ENCODE measurements at places on chromosomes 5 and 9.

GRCh38 chr9:92247296-92247695 is 46.2 kb downstream of the IARS1 start:
- no peak for DNase-seq

- no peak for DNase-seq
Measured at GRCh38 chr9:108445431-108446071, 410.2 kb downstream of the ACTL7B start.

GRCh38 chr5:83509540-83509939 is 38.0 kb downstream of the VCAN start:
- DNase-seq, result no peak

GRCh38 chr9:13787234-13787833 is 507.8 kb upstream of the MPDZ start:
- DNase-seq, result no peak

GRCh38 chr5:44740660-44741059 is 68.1 kb upstream of the MRPS30 start:
- DNase-seq, result no peak

DNA sequence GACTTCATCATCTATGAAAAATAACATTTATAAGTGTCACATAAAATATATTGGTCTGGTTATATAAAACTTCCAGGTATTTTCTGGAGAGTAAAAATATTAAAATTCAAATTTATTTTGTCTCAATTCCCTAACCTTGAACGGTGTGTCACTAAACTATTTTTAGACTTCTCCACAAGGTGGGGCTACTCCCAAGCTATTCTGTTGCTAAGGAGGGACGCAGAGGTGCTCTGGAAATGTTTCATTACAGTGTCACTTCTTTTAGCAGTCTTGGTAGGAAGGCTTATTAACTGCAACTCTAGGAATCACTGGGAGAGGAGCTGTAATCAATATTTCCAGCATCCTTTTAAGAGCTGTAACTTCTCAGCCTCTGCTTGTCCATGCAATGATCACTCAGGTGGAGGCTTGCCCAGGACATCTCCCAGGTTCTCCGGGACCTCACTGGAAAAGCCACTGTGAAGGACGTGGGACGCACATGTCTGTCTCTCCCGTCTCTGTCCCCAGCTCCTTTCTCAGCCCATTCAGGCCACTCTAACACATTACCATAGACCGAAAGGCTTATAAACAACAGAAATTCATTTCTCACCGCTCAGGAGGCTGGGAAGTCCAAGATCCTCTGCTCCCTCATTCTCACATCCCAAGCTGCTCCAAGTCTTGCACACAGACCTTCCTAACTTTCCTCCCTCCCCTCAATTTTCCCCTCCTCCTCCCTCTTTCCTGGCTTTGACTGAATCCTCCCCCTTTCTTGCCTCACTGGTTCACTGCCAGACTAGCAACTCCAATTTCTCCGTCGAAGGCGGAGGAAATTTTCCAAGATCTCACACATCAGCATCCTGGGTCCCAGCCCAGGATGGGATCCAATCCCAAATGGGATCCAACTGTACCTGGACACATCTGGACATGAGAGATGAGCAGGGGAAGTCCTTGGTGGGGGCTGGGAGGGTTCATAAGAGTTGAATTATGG is 32.7 kb upstream of the DNAH5 start:
- no peak for DNase-seq

- no peak for DNase-seq
Measured at GRCh38 chr9:135217836-135218235, 130.4 kb downstream of the OLFM1 start.

GRCh38 chr9:4308482-4308881 is 8.6 kb upstream of the GLIS3 start:
- no peak for DNase-seq

- no peak for DNase-seq
Measured at GRCh38 chr5:91121347-91121993, 261.6 kb downstream of the ARRDC3 start.

- no peak for DNase-seq
Measured at GRCh38 chr9:134592819-134593200, 48.8 kb upstream of the COL5A1 start.

DNA sequence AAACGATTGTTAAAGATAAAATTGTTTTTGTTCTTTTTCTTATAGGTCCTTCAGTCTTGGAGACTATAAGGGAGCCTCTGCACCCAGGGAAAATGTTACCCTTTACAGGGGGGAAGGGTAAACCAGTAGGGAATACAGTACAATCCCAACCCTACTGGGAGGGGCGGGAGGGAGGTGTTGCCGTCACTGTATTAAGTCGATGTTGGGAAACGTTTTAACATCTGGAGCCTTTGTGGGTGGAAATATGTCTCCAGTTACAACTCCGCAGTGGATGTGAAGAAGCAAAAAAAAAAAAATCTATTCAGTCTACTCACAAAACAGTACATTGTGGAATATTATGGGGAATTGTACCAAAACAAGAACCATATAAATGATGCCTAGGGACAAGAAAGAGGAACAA is 47.2 kb upstream of the FCHO2 start:
- DNase-seq, result no peak

GRCh38 chr9:134658378-134658955 is 16.9 kb downstream of the COL5A1 start:
- DNase-seq, result no peak

DNA sequence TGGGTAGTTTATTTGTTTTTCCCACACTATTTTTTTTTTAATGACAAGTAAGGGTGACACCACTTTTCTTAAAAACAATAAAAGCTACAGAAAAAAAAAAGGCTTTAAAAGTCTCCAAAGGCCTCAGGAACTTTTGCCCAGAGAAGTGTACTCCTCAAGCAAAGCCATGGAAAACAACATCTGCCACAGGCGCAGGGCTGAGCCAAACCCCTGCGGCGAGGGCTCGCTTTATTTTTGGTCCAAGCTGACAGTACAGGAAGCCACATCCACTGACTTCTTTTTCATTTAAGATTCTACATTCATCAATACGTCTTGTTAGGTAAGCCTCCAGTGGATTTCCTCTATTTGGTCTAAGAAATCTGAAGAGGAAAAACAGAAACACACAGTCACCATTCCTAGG is 51.9 kb upstream of the IFNK start:
- no peak for DNase-seq

DNA sequence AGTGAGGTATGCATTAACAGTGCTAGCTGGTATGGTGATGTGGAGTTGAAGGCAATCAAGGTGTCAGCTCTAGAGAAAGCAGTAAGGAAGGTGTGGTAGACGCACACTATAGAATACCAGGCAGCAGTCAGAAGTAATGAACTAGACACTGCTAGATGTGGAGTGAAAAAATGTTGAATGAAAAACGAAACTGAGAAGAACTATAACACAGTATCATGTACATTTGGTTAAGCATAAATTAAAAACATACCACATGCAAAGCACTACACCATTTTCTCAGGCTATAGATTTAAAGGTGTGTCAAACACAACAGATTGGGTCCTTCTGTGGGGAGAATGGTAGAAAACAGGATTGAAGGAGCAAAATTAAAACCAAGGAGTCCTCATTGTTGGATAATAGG is 15.4 kb downstream of the ZNF622 start:
- no peak for DNase-seq

- DNase-seq, result no peak
Measured at GRCh38 chr9:74645007-74645639, 148.0 kb downstream of the RORB start.

DNA sequence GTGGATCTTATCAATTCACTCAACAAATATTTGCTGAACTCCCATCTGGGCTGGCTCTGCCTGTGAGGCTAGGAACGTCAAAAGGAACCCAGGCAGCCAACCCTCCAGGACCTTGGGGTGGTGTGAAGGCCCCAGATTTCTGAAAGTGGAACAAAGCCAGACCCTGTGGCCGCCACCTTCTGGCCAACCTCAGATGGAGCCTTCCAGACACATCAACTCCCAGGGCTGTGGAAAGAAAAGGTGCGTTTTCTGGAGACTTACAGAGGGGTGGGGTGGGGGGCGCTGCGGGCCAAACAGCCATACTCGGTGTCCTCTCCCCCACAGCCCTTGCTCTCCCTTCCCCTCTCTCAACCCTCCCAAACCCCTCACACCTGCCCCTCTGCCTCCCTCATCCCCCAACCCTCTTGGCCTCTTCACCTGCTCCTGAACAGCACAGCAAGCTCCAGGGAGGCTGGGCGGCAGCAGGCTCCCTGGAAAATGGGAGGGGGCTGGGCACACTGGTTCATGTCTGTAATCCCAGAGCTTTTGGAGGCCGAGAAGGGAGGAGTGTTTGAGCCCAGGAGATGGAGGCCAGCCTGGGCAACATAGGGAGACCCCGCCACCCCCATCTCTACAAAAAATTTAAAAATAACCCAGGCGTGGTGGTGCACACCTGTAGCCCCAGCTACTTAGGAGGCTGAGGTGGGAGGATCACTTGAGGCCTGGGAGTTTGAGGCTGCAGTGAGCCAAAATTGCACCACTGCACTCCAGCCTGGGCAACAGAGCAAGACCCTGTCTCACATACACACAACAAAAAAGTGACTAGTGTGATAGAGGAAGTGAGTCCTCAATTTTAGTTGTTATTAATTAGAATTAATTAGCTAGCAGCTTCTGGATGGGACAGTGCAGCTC is 45.0 kb upstream of the PRRC2B start:
- no peak for DNase-seq

- no peak for DNase-seq
Measured at GRCh38 chr5:59537961-59538749, 355.4 kb downstream of the PDE4D start.

DNA sequence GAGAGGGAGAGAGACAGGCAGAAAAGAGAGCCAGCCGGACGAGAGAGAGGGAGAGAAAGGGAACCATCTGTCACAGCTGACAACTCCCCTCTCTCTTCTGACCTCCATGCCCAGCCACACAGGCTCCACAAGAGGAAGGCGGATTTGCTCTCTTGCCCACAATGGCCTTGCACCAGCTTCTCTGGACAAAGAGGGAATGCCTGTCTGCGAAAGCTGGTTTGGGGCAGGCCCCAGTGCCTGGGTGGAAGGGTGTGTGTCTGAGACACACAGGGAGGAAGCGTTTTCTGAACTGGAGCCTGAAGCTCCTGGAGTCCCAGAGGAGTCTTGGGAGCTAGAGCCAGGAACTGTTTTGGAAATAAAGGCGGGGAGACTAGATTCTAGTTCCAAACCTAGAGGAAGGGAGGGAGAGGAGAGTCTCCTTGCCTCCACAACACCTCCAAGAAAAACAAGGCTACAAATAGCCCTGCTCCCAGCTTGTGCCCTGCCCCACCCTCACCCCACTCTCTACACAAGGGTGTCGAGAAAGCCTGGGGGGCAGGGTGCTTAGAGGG is 12.5 kb downstream of the C1QTNF2 start:
- no peak for DNase-seq

DNA sequence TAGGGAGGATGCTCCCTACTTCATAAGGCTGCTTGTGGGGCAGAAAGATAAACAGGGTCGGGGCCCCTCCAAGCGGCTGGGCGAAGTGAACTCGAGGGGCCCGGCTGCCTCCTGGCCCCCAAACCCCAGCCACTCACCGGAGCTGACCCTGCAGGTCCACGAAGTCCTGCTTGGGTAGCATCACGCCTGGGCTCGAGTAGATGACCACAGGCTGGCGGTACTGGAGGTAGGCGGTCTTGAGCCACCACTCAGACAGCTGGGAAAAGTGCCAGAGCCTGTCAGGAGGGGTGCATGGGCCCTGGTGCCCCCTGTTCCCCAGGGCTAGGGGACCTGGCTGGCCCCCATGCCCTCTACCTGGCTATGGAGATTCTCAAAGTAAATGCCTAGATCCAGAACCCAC is 6.5 kb downstream of the CRAT start:
- DNase-seq, result no peak

DNA sequence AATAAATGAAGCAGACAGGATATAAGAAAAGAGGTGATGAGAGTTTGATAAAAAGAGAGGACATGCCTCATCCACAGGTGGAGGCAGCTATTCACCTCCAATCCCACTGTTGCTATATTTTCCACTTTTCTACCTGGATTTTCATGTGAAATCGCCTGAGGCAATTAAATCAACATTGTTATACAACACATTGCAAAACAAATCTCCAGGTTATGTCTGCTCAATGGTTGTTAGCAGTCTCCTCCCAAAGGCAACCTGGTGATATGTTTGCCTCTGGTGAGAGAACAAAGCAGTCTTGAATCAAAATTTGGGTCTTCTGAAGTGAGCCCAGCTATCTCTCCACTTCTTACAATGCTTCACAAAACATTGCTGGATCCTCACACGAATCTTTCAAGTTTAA is 30.0 kb downstream of the NREP start:
- DNase-seq, result no peak

All from stimulated activated CD4-positive, alpha-beta T cell treated with anti-CD3 and anti-CD28 coated beads, TNF-alpha, amount 100 ng/mL, for 1 hour (primary cell).